SHP77 (cell line): ENCODE measurements at places on chromosomes 7 and 10.

- no peak for DNase-seq
Observed at GRCh38 chr7:35773994-35774393, 26.9 kb upstream of the SEPTIN7 start.

- no peak for DNase-seq
Observed at GRCh38 chr10:130043491-130043890, 67.1 kb downstream of the C10orf143 start.

DNA sequence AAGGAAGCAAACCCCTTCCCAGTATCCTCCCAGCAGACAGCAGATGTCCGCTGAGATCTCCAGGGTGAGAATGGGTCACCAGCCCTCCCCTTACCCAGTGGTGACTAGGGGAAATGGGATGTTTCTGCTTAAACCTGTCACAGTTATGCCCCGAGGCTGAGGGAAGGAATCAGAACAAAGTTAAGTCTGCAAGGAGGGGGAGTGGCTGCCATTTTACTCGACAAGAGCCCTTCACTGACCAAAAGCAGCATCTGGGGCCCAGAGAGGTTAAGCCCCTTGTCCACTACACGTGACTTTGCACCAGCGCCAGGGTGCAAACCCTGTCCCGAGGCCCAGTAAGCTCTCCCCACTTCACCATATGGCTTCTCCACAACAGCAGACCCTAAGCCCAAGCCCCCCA, 4.6 kb upstream of the NANOS1 start:
- DNase-seq = no peak

GRCh38 chr10:128880159-128880725, 586.8 kb upstream of the MGMT start:
- DNase-seq = no peak

GRCh38 chr10:122050811-122051210, 61.8 kb downstream of the TACC2 start:
- no peak for DNase-seq

DNA sequence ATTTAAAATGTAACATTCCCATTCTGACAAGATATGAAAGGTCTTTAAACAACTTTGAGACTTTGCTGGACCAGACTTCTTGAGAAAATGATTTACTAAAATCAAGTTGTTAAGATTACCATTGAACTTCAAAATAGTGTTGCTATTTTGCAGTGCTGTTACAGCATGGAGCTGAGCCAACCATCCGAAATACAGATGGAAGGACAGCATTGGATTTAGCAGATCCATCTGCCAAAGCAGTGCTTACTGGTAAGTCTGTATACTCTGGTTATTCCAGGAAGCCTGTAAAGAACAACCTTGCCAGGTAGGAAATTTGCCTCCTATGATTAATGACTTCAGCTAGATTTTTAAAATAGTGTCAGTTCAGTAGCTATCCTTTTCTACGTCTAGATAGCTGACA, 18.8 kb downstream of the TNKS2 start:
- no peak for DNase-seq

GRCh38 chr10:61821693-61822092, 79.8 kb upstream of the ARID5B start:
- no peak for DNase-seq

GRCh38 chr10:35716776-35717175, 74.7 kb upstream of the FZD8 start:
- no peak for DNase-seq

DNA sequence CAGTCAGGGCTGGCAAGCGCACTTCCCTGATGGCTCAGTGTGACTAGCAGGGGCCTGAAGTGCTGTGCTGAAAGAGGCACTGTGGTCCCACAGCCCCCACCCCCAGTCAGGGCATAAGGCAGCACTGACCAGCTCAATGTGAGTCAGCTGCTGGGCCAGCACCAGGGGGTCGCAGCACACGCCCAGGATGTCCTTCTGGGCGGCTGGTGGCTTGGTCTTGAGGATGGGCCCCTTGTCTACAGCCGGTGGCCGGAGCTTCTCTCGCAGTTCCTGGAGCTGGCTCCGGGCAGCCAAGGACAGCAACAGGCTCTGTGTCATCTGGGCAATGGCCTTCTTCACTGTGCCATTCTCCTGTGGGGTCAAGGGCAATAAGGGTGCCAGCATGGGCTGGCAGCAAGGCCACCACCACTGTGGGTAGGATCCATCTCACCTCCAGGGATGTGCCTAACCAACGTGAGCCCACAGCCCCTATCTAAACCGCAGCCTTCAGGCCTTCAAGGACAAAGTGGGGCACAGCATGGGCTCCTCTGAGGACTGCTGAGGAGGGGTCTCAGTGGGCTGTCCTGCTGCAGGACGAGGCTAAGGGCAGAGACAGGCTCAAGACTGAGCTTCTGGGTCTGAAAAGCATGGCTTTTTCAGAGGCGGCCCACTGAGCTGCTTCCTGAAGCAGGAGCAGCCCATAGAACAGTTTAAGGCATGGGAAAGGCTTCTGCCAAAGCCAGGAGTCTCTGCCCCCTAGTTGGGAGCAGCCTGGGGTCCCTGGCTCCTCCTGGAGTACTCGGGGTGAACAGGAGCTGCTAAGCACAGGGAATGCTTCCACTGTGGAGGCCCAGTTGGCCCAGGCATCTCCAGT, 62.5 kb downstream of the CSGALNACT2 start:
- DNase-seq = no peak

DNA sequence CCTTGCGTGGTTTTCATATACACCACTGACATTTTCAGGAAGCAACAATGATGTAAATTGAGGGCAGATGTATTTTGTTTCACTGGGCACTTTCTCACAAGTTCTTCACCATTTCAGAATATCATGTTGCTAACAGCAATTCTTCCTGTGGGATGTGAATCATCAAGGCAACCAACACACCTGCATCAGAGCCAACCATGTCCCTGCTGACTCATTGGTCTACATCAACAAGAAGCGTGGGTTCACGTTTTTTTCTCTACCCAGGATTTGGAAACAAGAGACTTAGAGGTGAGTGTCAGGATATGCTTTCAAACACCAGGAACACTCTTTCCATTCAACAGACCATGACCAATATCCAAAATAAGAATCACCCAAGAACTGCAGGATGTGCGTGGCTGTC, 203.9 kb downstream of the TEX36 start:
- DNase-seq = no peak

- no peak for DNase-seq
Observed at GRCh38 chr10:99619090-99619800, 994 bp downstream of the SLC25A28 start.

- peak; percentile 37 for DNase-seq
Observed at GRCh38 chr10:103575416-103576075, 82.0 kb downstream of the NEURL1 start.

DNA sequence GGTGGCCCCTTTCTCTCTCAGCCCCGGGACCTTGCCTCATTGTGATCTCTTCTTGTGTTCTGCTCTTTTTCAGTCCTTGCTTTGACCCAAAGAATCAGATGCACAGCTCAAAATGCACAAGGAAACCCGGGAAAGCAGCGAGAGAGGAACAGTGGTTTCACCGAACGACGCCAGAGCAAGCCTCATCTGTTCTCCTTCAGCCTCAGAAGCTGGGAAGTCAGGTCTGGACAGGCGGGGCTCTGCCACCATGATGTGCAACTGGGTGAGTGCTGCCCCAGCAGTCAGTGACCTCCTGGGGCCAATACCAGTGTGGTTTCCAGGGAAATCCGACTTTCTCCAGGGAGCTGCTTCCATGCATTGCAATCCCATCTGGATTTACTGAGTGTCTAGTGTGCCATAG, 133.4 kb downstream of the PRKCQ start:
- DNase-seq = no peak

DNA sequence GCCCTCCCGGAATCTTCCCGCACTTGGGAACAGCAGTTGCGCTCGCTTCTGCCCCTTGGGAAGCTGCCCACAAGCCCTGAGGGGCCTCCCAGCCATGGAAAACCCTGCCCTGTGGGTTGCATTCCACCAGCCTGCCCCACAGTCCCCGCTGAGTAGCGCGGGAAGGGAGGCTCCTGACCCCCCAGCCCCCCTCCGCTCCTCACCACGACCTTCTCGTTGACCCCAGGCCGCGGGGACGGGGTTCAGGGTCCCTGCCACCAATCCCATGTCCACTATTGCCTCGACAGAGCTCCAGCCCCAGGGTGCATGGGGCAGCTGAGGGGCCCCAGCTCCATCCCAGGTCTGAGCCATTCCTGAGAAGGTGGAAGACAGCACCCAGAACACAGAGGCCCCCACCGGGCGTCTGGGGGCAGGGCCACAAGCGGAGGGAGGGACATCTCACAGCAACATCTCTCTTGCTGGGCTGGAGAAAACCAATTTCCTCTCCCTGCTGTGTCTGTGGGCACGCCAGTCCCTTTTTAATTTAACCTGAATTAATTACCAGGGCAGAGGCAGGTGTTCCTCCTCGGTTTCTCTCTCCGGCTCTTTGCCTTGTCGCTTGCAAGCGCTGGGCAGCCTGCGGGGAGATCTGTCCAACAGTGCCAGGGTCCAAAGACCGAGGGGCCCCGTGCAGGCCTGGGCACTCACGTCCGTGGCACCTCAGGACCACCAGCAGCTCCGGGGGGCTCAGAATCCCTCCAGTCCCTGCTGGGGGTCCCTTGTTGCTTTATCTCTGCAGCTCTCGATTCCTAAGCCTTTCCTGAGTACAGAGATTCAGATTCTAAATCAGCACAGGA, 57.9 kb downstream of the FOXL3 start:
- no peak for DNase-seq

DNA sequence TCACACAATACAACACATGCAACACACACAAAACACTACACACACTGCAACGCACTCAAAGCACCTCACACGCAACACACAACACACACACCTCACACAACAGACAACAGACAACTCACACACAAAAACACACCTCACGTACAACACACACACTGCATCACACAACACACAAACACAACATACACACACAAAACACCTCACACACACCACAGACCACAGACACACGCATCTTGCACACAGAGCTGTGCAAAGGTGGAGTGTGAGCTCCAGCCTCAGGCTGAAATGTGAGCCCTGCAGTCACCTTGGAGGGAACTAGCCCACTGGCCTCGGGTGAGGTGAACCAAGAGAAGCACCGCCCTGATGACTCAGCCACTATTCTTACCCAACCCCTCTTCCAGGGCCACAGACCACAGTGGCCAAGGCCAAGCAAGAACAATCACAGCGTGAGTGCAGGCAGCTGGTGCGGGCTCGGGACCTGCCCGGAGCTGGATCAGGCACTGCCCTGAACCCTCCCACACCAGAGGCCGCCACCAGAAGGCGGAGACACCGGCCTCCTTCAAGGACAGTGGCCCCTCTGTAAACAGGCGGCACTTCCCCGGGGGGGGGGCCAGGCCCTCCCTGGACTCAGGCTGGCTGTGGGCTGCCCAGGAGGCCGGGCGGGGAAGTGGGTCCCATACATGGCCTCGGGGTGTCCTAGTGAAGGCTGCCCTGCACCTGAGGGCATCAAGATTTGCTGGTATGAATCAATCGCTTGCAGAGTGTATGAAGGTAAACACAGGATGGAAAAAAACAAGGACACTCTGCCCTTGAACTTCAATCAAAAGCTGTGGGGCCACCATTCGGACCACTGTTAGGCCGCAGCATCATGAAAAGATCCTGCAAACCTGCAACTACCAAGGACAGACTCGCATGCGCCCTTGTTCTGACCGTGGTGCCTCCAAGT, 106.7 kb downstream of the TNS3 start:
- DNase-seq = peak; percentile 94

- no peak for DNase-seq
Observed at GRCh38 chr10:45076891-45077290, 76.2 kb downstream of the ZNF22 start.

- DNase-seq = no peak
Observed at GRCh38 chr7:24866004-24866615, 108.8 kb upstream of the GSDME start.

DNA sequence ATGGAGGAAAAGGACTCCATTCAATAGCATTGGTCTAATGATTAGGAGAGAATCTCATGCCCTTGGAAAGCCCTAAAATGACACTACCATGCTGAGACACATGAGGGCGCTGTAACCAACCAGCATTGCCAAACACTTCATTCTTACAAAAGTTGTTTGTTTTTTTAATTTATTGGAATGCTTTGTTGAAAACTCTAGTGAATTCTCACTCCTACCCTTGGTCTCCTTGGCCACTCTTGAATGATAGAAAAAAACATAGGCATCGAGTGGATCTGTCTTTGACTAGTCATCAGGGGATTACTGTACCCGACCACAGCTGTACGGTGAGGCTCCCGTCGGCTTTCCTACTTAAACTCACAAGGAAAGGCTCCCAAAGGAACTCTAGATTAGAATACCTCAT, 29.3 kb upstream of the ADD3 start:
- DNase-seq = no peak

GRCh38 chr10:110698782-110699201, 54.7 kb downstream of the RBM20 start:
- DNase-seq = no peak

- no peak for DNase-seq
Observed at GRCh38 chr7:135390829-135391228, 119.1 kb downstream of the CNOT4 start.

GRCh38 chr7:1844951-1845390, 174.9 kb downstream of the ELFN1 start:
- no peak for DNase-seq

DNA sequence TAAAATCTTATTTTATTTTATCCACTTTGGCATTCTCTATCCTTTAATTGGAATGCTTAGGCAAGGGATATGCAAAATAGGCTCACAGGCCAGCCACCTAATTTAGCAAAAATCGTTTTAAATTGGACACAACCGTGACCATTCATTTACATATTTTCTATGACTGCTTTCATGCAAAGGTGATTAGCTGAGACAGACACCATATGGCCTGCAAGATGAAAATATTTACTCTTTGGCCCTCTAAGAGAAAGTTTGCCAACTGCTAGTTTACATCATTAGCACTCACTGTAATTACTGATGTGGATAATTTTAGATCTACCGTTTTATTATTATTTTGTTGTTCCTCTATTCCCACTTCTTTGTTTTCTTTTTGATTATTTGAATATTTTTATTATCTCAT, 375.5 kb upstream of the LRRTM3 start:
- no peak for DNase-seq

DNA sequence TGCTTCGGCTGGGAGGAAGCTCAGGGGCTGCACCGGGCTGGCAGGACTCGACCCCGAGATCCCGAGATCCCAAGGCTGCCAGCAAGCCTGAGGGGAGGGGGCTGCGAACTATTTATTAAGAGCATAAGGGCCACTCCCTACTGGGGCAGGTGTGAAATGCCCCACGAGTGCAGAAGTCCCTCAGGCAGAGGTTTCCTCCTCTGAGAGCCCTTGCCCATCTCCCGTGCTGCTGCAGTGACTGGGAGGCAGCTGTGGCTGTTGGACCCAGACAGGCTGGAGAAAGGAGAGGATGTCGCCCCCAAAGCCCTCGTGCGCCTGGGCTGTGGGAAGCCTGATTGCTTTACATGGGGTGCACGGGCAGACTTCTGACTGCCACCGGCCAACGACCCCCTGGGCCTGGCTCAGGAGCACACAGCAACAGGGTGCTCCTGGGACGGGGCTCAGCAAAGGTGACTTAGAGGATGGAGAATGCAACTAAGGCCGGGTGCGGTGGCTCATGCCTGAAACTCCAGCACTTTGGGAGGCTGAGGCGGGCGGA, 39.8 kb downstream of the RGS10 start:
- no peak for DNase-seq

- DNase-seq = peak; percentile 64
Observed at GRCh38 chr10:21318540-21319167, 206.8 kb downstream of the SKIDA1 start.

GRCh38 chr7:111089822-111090426, 1.0 kb upstream of the LRRN3 start:
- DNase-seq = peak; percentile 53

GRCh38 chr10:69338133-69338456, 59.8 kb downstream of the HK1 start:
- DNase-seq = no peak

- no peak for DNase-seq
Observed at GRCh38 chr10:59580026-59580863, 129.4 kb downstream of the SLC16A9 start.

- peak; percentile 85 for DNase-seq
Observed at GRCh38 chr10:117005026-117005526, at the start of gene SHTN1. TSS of gene SHTN1 (minus strand) at chr10:117005187. CDS start at chr10:117005079, 108 bp downstream.
